ENCODE measurements at places on chromosomes 12 and 14. TPM values are rescaled to one million over a fixed set of nuclear protein-coding genes. Genes with fewer than 3 reads are reported as not detected.

The SERPINA10 gene
- total RNA-seq = not detected

The PRIMA1 gene
- 0.31 TPM for total RNA-seq

The DERA gene
- 43.2 TPM for total RNA-seq

The MAP3K9 gene
- 24.3 TPM for total RNA-seq

The COX8C gene
- total RNA-seq = not detected

The CCDC177 gene
- total RNA-seq = not detected

The HCAR1 gene
- 5.5 TPM for total RNA-seq

The DPPA3 gene
- not detected for total RNA-seq

The FAM161B gene
- total RNA-seq = 4.0 TPM

The BCL11B gene
- 8.3 TPM for total RNA-seq

The IPO4 gene
- 51.8 TPM for total RNA-seq

The CPNE8 gene
- total RNA-seq = 19.7 TPM

The OAS2 gene
- total RNA-seq = 0.83 TPM

The HOXC5 gene
- 1.2 TPM for total RNA-seq

The FAM181A gene
- 0.17 TPM for total RNA-seq

The NR2C1 gene
- 23.2 TPM for total RNA-seq

The KRT78 gene
- not detected for total RNA-seq

The KCNA1 gene
- total RNA-seq = not detected
